Activated naive CD4-positive, alpha-beta T cell treated with anti-CD3 and anti-CD28 coated beads, Interleukin-2, amount 50 U/mL, for 72 hours (primary cell): ENCODE measurements at places on chromosomes 6 and 20. TPM values are rescaled to one million over a fixed set of nuclear protein-coding genes. Genes with fewer than 3 reads are reported as not detected.

Gene AHCY
- 211 TPM for total RNA-seq

Gene BAG2
- 7.9 TPM for total RNA-seq

DNA sequence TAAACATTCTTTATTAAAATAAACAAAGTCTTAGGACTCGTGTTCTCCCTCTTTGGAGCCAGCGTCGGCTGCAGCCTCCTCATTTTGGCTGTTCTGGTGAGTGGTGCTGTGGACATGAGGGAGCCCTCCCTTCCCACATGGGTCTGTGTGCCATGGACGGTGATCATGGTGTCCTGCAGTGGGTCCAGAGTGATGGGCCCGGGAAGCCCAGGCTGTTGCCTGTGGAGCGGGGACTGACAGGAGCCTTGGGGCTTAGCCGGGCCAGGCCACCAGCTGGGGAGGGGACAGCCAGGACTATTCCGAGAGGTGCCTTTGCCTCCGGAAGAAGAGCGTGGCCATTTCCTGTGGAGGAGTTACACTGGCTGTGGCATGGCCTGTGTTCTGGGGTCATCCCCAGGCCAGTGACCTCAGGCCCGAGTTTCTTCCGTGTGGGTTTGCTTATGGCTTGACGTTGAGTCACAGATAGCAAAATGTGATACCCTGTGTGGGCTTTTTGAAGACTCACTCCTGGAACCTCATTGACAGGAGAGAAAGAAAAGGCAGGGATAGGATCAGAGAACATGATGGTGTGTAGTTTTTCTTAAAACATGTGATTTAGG lies 153.4 kb downstream of the DTNBP1 start:
- DNase-seq, result no peak

DNA sequence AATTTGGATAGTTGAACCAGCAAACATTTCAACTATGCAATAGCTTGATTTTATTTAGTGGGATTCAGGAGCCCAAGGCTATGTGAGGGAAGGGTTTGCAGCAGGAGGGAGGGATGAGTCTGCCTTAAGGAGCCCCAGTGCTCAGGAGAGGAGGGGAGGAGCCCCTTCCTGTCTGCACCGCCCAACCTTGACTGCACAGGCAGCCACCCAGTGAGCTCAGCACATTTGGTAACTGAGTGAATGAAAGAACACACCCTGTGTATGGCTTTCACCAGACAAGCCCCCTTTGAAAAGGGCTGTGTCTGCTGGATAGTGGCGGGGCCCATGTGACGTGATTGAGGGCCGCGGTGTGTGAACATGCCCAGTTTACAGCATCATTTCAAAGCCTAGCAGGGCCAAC lies 17.0 kb downstream of the DACT2 start:
- DNase-seq, result no peak

GRCh38 chr20:21214431-21214830 lies 88.5 kb downstream of the KIZ start:
- no peak for DNase-seq

GRCh38 chr6:132259070-132259469 lies 142.2 kb downstream of the MOXD1 start:
- DNase-seq, result no peak

DNA sequence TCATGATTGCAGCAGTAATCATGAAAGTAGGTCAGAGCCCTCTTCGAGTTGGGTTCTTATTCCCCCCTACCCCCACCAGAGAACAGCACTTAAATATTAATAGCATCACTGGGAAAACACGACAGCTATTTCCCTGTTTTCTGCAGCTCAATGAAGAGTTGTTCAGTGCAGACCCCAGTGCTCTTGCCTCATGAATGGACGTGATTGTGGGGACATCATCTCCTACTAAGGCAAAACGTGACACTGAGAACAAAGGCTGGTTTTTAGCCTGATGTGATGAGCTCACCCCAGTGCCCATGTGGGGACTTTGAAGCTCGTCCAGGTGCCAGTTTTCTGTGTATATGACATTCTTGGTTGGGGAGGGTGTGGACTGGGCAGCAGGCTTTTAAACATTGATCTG lies 105.9 kb downstream of the SLC35F1 start:
- no peak for DNase-seq

GRCh38 chr6:79453558-79454042 lies 83.6 kb downstream of the LCA5 start:
- no peak for DNase-seq

- DNase-seq, result no peak
Measured at GRCh38 chr6:19723545-19723944, 113.6 kb upstream of the ID4 start.

- DNase-seq, result no peak
Measured at GRCh38 chr6:49978332-49979226, 9.2 kb upstream of the DEFB113 start.
